ENCODE measurements at places on chromosomes 2 and 18.

DNA sequence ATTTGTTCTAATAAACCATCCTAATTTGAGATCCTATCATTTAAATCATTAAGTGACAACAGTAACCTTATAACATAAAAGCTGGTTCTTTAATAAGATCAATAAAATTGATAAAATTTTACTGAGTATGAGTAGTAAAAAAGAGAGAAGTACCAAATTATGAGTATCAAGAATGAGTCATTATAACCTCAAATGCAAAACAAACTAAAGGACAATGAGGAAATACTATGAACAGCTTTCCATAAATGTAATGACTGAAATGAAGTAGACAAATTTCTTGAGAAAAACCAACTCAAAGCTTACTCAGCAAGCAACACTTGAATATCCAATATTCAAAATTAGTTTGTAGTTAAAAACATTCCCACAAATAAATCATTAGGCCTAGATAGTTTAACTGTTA, 433.0 kb downstream of the ZEB2 start:
- DNase-seq: no peak

DNA sequence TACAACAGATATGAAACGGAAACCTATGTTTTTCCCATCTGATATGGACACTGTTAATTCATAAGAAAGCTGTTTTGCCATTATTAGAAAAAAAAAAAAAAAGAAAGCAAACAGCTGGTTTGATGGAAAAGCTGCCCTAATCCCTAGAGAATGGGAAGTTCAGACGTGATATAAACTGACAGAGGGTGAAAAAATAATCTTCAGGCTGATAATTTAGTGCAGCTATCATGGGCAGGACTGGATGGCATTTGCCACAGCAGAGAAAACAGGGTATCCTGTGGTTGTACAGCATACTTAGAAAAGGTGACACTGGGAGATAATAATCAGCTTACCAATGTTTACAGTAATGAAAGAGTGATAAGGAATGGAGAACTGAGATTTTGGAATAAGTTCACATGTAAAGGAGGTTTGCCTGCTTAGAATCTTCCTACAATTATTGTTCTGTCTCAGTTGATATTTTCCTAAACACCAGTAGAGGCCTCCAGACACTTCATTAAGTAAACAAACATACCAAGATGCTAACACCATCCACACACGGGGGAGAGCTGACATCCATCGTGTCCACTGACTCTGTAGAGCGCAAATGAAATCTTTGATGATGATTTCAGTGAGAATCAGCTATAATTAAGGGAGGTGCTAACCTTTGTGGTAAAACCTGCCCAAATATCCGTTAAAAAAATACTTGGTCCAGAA, 211.6 kb upstream of the MMADHC start:
- DNase-seq: no peak

DNA sequence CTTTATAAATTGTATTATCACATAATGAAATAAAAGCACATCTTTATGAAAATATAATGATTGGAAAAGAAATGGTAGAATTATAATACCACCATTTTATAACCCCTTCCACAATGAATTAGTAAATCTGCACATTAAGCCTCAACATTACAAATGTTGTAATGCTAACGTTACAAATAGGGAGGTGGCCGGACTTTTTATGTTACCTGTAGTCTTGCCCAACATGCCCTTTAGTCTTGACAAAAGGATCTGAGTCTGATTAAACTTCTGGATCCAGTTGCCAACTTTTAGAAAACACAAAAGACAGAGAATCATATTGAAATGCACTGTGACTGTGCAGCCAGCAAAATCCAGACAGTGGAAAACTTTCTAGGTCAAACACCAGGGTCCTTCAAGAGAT, 617.3 kb downstream of the KCNJ3 start:
- no peak for DNase-seq

- peak; percentile 55 for DNase-seq
These were observed 65.8 kb downstream of the RBMS1 start for GRCh38 chr2:160427629-160428404.

DNA sequence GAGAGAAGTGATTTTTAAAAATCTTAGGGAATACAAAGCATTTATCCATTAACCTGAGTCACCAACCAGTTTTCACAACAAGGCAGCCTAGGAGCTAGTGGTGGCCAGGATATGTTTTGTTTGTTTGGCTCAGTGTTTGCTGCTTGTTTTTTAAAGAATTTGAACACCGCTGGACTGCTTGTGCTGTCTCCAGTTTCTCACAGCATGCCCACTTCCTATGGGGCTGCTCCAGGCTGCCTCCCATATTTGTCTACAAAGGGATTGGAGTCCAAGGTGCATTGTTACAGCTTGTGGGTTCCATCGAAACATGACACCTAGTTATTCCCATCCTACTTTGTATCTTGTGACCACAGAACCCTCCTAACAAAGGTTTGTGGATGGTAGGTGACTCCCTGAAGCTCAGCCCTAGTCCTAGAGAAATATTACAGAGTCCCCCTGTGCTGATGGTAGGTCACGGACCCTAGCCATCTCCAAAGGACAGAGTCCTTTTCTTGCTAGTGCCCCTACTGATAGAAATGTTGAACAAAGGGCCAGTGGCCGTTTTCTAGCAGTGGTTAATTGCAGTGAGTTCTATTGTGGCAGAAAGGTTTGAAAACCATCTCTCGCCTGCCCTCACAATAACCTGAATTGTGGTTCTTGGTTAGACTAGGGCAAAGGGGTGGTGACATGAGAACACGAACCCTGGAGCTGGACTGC, 23.2 kb downstream of the GPR39 start:
- no peak for DNase-seq

DNA sequence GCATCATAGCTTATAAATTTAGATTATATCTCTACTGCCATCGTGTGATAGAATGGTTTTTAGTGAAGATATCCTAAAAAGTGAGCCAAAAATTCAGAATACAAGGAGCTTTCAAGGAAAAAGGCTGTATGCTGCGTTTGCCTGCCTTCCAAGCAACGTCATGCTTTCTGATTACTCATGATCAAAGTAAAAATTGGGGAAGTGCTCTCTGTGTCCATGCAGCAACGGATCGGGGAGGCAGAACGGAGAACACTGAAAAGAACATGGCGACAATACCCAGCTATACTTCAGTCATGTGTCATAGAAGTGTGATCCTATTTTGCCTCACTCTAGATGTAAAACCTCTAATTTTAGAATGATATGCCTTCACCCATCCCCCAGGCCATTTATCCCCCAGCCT, 185.7 kb downstream of the SUCLG1 start:
- DNase-seq: no peak

GRCh38 chr2:179884193-179884592, 22.8 kb upstream of the ZNF385B start:
- DNase-seq: no peak

GRCh38 chr18:74507927-74508326, 11.8 kb downstream of the CNDP2 start:
- no peak for DNase-seq

DNA sequence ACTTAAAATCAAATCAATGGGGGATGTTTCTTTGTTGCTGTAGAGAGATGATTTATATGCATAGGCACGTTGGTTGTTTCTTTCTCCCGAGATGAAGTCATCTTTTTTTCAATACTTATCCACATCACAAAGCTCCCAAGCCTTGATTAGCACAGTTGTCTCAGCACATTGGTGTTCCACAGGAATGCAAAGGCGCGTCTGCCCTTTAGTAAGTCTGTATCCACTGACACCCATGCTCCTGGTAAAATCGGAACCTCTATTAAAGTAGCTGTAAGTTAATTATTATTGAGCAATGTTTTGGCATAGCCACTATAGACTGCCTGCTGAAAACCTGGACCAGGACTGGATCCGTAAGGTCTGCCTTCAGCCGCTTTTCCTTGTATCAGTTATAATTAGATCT, 77.6 kb upstream of the RBM44 start:
- no peak for DNase-seq

GRCh38 chr18:55407191-55407590, 180.8 kb downstream of the TCF4 start:
- no peak for DNase-seq

GRCh38 chr2:110994250-110994961, 126.3 kb upstream of the BCL2L11 start:
- DNase-seq: peak; percentile 32

DNA sequence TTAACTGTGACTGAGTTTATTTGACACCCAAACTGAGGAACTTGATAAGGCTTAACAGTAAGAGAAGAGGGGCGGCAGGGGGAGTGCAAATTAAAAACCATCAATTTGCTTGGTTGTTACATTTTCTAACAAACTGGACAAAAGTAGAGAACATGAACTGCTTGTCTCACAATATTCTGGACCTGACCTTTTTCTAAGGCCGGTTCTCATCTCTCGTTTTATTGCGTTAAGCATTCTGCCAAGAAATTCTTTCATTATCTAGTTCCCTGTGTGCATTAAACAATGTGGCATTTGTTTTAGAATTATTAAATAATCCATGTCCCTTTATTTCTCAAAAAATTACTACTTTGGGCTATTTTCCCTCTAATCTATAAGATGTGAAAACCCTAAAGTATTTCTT, 565.2 kb upstream of the PKDCC start:
- DNase-seq: no peak

- no peak for DNase-seq
These were observed 5.1 kb downstream of the PLEKHA3 start for GRCh38 chr2:178485356-178485755.

GRCh38 chr18:32754508-32755263, 18.1 kb downstream of the KLHL14 start:
- no peak for DNase-seq

- no peak for DNase-seq
These were observed 20.9 kb downstream of the ROCK1 start for GRCh38 chr18:21090680-21091079.

DNA sequence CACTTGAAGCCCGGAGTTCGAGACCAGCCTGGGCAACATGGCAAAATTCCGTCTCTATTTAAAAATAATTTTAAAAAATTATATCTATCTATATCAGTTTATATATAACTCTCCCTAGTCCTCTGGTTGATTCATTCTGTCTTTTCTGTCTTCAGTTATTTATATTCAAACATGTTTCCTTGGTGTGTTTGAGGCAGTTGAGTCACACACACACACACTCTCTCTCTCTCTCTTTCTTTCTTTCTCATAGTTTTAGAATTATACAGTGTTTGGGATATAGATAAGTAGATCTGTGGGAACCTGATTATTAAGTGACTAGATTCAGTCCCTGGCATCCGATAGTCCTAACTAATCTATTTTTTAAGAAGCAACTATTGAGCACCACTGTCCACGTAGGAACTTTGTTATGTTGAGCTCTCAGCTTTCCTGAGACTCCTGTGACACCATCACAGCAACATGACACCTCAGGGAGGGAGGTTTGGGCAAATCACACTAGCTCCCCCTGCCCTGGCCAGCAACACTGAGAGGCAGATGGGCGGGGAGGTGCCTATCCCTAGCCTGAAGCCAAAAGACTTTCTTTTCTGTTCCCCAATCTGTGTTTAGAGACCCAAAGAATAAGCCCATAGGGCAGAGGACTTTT, 482.7 kb downstream of the DLGAP1 start:
- DNase-seq: no peak

DNA sequence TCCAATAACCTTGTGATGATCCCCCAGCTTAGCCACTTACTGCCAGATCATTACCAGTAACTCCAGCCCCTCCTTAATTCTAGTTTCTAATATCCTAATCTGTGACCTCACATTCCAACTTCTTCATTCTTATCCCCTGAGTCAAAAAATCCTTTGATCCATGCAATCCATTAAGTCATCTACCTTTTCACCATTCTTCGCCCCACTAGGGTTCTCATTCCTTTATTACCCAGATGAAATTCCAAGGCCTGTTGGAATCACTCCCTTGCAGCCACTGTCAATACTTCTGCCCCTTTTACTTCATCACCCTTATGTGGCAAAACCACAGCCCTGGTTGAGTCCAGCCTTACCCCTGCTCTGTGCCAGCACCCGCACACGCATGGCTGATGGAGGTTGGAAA, 20.3 kb upstream of the IL36G start:
- no peak for DNase-seq

DNA sequence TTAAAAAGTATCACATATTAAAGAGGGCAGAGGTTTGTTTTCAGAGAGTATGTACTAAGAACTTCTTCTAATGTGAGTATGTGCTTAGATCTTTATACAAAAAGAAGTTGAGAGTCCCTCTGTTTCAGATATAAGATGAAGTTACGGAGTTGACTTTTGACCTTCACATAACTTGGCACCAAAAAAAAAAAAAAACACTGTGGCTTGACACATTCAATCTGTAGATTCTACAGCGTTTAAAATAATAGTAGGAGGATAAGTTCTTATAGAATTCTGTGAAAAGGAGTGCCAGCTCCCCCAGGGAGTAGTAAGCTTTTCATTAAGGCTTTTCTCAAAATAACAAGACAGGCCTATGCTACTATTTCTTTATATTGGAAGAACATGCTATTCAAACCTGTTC, 105.4 kb upstream of the LRP1B start:
- no peak for DNase-seq

DNA sequence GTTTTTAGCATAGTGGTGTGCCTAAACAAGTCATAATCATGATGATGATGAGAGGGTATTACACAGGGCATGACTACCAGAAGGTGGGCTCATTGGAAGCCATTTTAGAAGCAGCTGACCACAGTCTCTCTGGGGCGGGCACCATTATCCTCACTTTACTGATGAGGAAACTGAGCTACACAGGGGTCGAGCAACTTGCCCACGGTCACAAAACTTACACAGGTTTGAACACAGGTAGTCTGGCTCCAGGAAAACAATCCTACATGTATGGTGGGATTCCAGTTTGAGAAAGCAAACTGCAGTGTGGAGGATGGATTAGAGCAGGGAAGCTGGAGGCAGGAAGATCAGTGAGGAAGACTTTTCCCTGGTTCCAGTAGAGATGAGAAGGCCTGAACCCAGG, 6.2 kb downstream of the RHOB start:
- no peak for DNase-seq

- DNase-seq: no peak
These were observed 798 bp downstream of the TANC1 start for GRCh38 chr2:158969162-158969714.

GRCh38 chr2:160381425-160381951, 112.1 kb downstream of the RBMS1 start:
- no peak for DNase-seq

GRCh38 chr2:15377202-15377601, 183.9 kb downstream of the NBAS start:
- no peak for DNase-seq

DNA sequence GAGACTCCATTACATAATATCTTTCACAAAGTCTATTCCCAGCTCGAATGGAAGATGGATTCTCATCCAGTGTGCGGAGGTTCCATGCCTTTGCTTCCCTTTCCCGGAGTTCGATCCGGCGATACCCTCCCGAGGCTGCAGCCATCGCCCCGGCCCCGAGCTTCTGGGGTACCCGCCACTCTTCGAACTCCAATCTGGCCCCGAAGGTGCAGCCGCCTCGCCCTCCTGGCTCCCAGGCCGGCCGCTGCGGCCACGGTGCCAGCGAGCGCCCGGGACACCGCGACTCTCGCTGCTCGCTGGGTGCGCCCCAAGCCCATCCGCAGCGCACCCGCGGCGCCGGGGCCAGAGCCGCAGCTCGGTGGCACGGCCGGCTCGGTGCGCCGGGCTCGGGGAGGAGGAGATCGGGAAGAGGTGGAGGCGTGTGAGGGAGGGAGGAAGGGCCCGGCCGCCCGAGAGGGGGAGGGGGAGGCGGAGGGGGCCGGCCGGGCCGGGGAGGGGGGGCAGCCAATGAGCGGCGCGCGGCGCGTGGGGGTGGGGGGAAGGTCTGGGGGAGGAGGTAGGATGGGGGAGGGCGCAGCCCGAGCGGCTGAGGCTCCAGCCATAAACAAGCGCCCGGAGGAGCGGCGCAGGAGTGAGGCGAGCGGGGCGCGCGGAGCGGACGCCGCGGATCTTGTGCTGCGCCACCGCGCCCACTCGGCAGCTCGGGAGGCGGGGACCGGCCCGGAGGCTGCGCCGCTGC, at the start of gene CRIM1:
Gene CRIM1 (plus strand): TSS at position 628 of the 739 bp plus-strand sequence. CDS start 515 bp downstream, outside the sequence.
- DNase-seq: no peak
